Left hindlimb (tissue), 1 donor: ENCODE measurements at places on chromosomes 5 and 9.

DNA sequence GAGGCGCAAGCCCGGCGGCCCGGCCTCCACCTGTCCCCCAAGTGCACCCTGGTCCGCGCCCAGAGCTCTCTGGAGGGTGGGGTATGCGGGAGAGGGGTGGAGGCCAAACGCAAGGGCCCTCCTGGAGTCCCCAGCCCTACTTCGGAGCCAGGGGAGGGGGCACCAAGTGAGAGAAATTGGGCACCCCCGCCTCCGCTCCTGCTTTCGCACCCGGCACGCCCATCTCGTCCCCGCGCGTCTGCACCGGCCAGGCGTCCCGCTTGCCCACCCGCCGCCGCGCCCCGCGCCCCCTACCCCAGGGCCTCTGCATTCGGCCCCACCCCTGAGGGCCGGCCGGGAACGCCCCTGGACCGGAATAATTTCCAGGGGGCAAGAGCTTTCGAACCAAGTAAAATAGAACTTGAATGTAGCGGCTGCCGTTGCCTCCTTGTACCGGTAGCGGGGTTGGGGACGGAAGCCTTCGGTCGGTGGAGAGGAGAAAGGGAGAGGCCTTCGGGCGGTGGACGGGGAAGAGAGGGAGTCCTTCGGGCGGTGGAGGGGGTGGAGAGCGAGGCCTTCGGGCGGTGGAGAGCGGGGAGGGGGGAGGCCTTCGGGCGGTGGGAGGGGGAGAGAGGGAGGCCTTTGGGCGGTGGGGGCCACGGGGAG is 694 bp upstream of the PHPT1 start:
- no peak for DNase-seq

GRCh38 chr5:58122157-58122556 is 337.7 kb downstream of the PLK2 start:
- no peak for DNase-seq

DNA sequence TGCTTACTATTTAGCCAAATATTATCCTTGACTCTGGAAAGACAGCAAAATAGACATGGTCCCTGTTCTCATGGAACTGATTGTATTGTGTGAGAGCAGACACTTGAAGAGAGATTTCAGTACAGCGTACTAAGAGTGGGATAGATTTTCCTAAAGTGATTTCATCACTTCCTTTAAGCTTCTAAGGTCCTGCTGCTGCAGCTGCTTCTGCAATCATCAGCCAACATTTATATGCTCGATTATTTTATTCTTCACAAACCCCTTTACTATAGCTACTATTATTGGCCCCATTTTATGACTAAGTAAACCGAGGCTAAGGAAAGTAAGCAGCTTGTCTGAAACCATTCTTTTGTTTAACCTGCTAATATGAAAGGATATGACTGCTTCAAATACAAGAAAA is 137.7 kb downstream of the SPATA31D1 start:
- no peak for DNase-seq

- DNase-seq = no peak
Measured at GRCh38 chr9:131483319-131484050, 19.2 kb upstream of the POMT1 start.

DNA sequence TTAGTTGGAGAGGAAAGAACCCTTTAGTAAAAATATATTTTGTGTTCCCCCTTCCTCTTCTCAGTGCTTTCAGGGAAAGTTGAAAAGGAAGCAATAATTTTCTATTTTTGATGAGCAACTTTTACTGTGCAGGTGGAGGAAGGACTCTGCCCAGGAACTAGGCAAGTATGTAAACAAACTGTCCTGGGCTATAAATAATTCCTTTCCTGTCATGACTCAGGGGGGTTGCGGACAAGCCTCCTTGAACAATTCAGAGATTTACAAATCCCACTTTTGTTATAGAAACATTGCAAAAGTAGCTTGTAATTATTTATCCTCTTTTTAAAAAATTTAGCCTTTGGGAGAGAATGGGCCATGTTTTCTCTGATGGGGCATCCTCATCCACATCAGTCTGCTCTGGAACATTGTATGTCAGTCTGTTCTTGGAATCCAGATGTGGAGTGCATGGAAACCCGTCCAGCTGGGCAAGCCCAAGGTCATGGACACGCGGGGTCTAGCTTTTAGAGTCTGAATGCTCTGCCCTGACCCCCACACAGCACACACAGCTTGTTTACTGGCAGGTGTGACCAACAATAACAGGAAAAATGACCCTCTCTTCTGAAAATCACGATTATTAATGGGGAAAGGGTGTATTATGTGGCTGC is 127.6 kb downstream of the GADD45G start:
- DNase-seq = no peak

DNA sequence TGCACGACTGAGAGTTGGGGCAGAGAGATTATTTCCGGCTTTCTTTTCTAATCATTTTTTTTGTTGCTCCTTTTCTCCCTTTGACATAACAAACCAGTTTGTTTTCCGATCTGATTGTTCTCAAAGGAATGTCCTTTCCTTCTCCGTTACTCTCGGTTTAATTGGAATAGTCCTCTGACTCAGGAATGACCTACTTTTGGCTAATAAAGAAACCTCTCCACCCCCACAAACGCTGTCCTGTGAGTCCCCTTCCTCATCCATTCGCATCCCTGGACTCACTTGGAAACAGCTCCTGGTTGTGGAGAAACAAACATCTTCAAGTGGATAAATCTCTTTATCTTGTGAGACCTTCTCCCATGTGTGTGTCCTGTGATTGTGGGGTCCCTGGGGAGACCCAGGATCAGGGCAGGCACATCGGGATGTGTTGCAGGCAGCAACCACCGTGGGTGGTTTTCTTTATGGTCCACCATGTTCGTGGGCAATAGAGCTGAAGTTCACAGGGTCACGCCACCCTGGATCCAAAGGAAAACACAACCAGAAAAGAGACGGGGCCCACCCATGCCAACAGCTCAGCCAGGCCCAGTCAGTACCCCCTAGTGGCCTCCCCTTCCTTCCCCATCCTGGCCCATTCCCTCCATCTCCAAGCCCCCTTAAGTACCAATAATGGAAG is 45.2 kb upstream of the NEK6 start:
- DNase-seq = no peak

DNA sequence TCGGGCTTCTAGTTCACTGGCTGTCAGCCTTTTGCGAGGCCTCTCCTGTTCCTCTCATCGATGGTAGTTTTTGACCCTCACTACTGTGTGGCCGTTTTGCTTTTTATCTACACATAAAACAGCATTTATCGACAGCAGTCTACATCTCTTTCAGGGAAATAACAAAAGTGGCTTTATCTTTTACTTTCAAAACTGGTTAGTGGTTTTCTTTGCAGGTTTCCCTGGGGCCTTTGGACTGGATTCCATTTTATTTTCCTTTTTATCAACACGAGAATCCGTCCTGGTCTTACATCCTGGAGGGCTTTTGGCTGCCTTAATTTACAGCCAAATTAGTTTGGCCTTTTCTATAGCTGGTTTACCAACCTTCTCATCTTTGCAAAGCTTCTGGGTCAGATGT is 793 bp upstream of the PKD2L2 start:
- no peak for DNase-seq

GRCh38 chr5:121525706-121526105 is 326.0 kb upstream of the FTMT start:
- DNase-seq = no peak

DNA sequence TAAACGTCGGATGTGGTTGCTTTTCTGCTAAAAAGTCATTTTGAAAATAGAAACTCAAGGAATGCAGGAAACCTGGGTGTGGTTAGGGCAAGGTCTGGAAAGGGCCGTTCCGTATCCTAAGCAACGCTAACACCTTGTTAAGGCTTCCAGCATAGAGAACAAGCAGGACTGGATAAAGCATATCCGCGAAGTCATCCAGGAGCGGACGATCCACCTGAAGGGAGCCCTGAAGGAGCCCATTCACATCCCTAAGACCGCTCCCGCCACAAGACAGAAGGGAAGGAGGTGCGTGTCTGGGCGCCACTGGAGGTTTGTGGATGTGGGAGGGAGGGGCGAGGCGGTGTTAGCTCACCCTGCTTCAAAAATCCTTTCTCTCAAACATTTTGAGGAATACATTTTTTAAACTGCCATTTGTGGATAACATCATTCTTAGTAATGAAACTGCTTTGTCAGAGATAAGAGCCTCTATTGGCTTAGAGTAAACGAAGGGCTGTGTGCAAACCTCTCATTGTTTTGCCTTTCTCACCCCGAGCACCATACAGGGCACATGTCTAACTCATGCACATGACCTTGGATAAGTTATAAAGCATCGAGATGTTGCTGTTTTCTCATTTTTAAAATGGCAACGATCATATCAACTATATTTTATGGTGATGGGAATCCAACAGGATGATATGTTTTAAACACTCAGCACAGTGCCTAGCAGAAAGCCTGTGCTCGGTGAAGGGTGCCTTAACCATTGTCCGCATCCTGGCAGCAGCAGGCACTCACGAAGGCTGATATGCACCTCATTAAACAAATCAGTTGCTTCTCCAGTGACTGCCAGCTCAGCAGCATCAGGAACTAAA is 175.7 kb upstream of the OTULINL start:
- DNase-seq = no peak

- no peak for DNase-seq
Measured at GRCh38 chr5:91928754-91929521, 545.8 kb upstream of the ARRDC3 start.

GRCh38 chr9:4324513-4324912 is 24.6 kb upstream of the GLIS3 start:
- no peak for DNase-seq

DNA sequence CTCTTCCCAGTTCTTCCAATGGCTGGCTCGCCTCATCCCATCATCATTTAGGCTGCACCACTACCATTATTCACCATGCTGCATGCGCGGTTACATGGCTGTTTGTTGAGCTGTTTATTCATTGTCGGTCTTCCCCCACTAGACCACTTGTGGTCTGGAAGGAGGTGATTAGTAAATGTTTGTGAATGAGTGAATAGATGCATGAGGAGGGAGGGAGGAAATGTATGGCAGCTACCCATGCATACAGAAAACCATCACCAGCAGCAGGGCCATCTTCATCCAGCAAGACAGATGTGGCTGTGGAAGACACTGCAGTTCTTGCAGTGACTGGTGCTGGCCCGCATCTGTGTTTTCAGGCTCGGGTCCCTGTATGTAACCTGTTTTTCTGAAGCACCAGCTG is 113.3 kb upstream of the SAP30L start:
- DNase-seq = no peak

DNA sequence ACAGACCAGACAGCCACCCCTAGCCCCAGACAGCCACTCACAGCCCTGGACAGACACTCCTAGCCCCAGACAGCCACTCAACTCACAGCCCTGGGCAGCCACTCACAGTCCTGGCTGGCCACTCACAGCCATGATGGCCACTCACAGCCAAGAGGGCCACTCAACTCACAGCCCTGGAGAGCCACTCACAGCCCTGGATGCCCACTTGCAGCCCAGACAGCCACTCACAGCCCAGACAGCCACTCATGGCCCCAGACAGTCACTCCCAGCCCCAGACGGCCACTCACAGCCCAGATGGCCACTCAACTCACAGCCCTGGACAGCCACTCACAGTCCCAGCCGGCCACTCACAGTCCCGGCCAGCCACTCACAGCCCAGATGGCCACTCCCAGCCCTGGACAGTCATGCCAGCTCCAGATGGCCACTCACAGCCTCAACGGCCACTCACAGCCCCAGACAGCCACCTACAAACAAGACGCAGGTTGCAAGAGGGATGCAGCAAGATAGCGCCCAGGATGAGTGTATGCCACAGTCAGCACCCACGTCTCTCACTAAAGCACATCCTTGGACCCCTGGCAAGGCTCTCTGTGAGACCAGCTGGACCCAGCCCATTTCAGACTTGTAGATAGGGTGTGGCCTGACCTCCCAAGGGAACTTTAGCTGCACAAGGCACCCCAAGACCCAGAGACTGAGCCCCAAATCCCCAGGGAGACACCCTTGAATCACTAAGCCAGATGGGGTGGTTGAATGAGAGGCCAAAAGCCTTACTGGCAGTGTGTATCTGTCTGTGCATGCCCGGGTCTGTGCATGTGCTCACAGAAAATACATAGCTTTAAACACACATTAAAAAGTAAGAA is 22.4 kb downstream of the ZDHHC11B start:
- DNase-seq = peak; percentile 39

GRCh38 chr9:110033869-110034268 is 174.1 kb downstream of the C9orf152 start:
- DNase-seq = no peak

DNA sequence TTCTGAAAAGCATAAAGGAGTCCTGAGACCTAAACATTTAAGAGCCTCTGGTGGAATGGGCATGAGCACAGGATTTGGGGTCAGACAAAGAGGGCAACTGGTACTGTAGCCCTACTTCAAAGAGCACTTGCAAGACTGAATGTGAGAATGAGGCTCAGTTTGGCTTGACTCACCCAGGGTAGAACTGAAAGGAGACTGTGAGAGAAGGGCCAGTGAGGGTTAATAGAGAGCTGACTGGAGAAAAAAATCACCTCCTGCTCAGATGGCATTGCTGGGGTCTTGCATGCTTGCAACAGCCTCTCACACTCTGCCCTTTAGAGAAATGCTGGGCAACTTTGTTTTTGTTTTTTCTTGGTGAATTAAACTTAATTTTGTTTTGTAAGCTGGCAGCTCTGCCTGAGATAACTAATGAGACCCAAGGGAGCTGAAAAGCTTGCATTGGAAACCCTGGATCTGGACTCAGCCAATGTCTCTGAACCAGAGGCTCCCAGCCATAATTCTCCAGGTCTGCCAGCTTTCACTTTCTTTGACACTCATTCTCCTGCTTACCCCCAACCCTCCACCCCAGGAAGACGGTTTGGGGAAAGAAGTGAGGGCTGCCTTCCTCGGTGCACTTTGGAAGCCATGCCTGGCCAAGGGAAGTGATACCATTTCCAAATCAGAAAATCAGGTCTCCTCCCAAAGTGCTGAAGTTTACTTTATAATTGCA is 161.1 kb upstream of the PANK3 start:
- no peak for DNase-seq

DNA sequence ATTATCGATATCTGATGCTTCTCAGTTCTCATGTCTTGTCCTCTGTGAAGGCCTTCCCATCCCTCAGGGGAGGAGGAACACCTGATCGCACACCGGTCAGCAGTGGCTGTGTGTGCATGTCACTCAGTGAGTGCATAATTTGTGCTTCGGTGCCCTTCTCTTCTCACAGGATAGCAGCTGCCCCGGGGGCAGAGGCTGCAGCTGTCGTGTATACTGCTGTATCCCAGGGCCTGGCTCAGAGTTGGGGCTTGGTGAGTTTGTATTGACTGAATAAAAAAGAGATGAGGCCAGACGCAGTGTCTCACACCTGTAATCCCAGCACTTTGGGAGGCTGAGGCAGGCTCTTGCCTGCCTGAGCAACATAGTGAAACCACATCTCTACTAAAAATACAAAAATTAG is 49.7 kb upstream of the NCS1 start:
- DNase-seq = no peak

GRCh38 chr5:142873831-142874230 is 103.7 kb downstream of the ARHGAP26 start:
- DNase-seq = no peak
